Lung (tissue), 17 donors: ENCODE measurements at places on chromosomes 7 and 10. TPM values are rescaled to one million over a fixed set of nuclear protein-coding genes. Genes with fewer than 3 reads are reported as not detected.

Gene A1CF
- total RNA-seq, result 0.06 TPM

- DNase-seq, result no peak
- H3K27ac ChIP-seq, result no peak overlapping the region
- no peak overlapping the region for H3K4me3 ChIP-seq
- H3K4me1 ChIP-seq, result no peaks in the 10 kb centered on the region
These were observed 99.2 kb downstream of the GRK5 start for GRCh38 chr10:119306514-119306951.

Gene KLF14
- 0.31 TPM for total RNA-seq

- H3K36me3 ChIP-seq, result peaks cover 2% of the 10 kb centered on the region
- no peaks in the 10 kb centered on the region for H3K4me1 ChIP-seq
- no peaks in the 10 kb centered on the region for H3K27me3 ChIP-seq
- DNase-seq, result no peak
- no peak overlapping the region for H3K4me3 ChIP-seq
These were observed 55.0 kb downstream of the C1GALT1 start for GRCh38 chr7:7237201-7237977.

GRCh38 chr10:112701211-112701877 lies 248.7 kb upstream of the TCF7L2 start:
- H3K27me3 ChIP-seq, result no peaks in the 10 kb centered on the region
- H3K36me3 ChIP-seq, result no peaks in the 10 kb centered on the region
- H3K4me3 ChIP-seq, result no peak overlapping the region
- no peak overlapping the region for H3K27ac ChIP-seq
- H3K4me1 ChIP-seq, result no peaks in the 10 kb centered on the region

- H3K27me3 ChIP-seq, result no peaks in the 10 kb centered on the region
- DNase-seq, result no peak
- no peak overlapping the region for H3K27ac ChIP-seq
- H3K4me1 ChIP-seq, result peaks cover 2% of the 10 kb centered on the region
These were observed 884.8 kb downstream of the LRMDA start for GRCh38 chr10:76316234-76316633.

- H3K4me3 ChIP-seq, result no peak overlapping the region
- no peaks in the 10 kb centered on the region for H3K36me3 ChIP-seq
- no peak for DNase-seq
- H3K27me3 ChIP-seq, result no peaks in the 10 kb centered on the region
- H3K27ac ChIP-seq, result no peak overlapping the region
- H3K4me1 ChIP-seq, result peaks cover 4% of the 10 kb centered on the region
These were observed 1.9 kb upstream of the C10orf88 start for GRCh38 chr10:122955892-122956291.

- H3K4me3 ChIP-seq, result no peak overlapping the region
- no peak for DNase-seq
- no peaks in the 10 kb centered on the region for H3K36me3 ChIP-seq
- no peaks in the 10 kb centered on the region for H3K4me1 ChIP-seq
These were observed 532.5 kb downstream of the GRM8 start for GRCh38 chr7:126720232-126720631.

DNA sequence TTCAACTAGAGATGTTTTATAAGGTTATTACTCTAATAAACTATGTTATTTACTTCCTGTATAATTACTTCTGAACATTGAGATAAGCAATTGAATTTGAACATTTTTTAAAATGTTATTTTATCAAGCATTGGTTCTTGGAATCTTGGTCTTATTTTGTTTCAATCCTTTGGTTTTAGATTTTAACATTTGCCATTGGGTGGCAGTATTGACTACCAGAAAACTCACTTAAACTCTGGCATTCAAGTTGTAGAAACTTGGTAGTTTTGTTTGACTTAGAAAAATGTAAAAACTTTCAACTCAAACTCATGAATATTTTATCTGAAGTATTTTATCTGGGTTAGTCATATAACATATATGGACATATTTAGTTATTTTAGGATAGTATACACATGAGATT lies 48.1 kb downstream of the ATRNL1 start:
- no peaks in the 10 kb centered on the region for H3K27me3 ChIP-seq
- DNase-seq, result peak; percentile 47

DNA sequence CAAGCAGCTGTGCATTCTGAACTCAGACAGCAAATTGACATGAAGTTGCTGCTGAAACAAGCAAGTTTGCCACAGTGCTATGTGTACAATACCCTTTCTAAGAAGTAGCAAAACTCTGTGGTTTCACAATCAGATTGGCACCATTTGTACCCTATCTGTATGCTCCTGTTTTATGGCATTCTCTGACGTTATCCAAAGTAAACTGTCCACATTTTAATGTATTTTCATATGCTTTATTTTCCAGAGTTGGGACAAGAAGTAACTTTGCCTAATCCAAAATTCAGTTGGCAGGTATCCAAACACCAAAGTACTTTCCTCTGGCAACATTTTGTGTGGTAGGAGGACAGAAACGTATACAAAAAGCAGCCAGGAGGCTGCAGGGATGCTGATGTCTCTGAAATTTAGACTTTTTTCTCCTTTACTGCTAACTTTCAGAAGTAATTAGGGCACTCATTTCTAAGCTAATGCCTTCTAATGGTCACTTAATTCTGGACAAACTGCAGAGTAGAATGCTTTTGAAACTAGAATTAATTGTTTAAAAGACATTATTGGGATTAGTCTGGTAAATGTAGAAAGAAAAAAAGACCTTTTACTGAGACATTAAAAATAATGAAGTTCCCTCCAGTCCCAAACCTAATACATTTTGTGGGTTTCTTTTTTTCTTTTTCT lies 414.7 kb upstream of the NRP1 start:
- no peaks in the 10 kb centered on the region for H3K36me3 ChIP-seq
- peak; percentile 67 for DNase-seq
- no peak overlapping the region for H3K4me3 ChIP-seq
- no peaks in the 10 kb centered on the region for H3K27me3 ChIP-seq
- no peak overlapping the region for H3K27ac ChIP-seq

Gene BMPR1A
- total RNA-seq, result 29.9 TPM
